ENCODE measurements at places on chromosomes 16 and 17. TPM values are rescaled to one million over a fixed set of nuclear protein-coding genes. Genes with fewer than 3 reads are reported as not detected.

GRCh38 chr17:57665128-57665527 is 80.0 kb downstream of the CCDC182 start:
- no peak overlapping the region for H3K4me3 ChIP-seq
- DNase-seq: no peak
- peaks cover 17% of the 10 kb centered on the region for H3K4me1 ChIP-seq
- H3K36me3 ChIP-seq: no peaks in the 10 kb centered on the region
- no peaks in the 10 kb centered on the region for H3K27me3 ChIP-seq

- H3K4me3 ChIP-seq: no peak overlapping the region
- DNase-seq: peak; percentile 7
- peaks cover 3% of the 10 kb centered on the region for H3K27me3 ChIP-seq
- no peak overlapping the region for H3K27ac ChIP-seq
- no peaks in the 10 kb centered on the region for H3K4me1 ChIP-seq
- no peaks in the 10 kb centered on the region for H3K36me3 ChIP-seq
These were observed 17.4 kb upstream of the NOS2 start for GRCh38 chr17:27817731-27818130.

GRCh38 chr17:2593821-2594721 is 617 bp downstream of the PAFAH1B1 start:
- peak overlapping the region; percentile 99 for H3K4me3 ChIP-seq
- peak; percentile 61 for DNase-seq
- H3K4me1 ChIP-seq: peaks cover 2% of the 10 kb centered on the region
- H3K27ac ChIP-seq: peak overlapping the region; percentile 99

DNA sequence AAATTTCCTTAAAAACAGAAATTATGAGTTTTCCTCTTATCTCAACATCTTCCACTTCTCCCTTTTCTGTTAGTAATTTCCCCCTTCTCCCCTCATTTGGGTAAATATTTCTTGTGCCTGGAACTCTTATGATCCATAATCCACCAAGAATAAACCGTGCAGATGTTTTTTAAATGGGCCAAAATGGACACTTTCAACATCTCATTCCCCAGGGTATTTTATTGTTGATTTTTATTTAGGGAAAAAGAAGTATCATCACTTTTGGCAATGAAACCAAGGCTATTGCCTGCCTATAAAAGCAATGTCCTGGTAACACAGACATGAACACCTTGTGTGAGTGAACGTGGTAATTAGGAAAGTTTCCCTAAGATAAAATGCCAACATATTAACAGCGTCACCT is 54.6 kb downstream of the IRX6 start:
- H3K4me1 ChIP-seq: no peaks in the 10 kb centered on the region
- H3K27ac ChIP-seq: no peak overlapping the region
- no peaks in the 10 kb centered on the region for H3K36me3 ChIP-seq
- H3K4me3 ChIP-seq: no peak overlapping the region
- no peaks in the 10 kb centered on the region for H3K27me3 ChIP-seq

DNA sequence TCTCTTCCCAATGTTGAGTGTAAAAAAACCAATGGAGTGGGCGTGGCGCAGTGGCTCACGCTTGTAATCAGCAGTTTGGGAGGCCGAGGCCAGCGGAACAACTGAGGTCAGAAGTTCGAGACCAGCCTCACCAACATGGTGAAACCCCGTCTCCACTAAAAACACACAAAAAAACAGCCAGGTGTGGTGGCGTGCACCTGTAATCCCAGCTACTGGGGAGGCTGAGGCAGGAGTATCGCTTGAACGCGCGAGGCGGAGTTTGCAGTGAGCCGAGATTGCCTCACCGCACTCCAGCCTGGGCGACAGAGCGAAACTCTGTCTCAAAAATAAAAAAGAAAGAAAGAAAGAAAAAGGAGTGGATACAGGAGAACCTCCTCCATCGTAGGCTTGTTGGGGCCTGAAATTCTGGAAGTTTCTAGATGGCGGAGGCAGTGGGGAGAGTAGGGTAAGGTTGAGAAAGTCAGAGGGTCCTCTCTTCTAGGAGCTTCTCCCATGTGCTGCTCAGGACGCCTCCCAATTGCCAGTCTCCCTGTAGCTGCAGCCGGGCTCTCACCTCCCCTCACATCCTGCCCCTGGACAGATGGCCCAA is 709 bp upstream of the ZNF764 start:
- peak overlapping the region; percentile 44 for H3K4me3 ChIP-seq
- H3K27me3 ChIP-seq: no peaks in the 10 kb centered on the region

GRCh38 chr16:75322740-75323139 is 71.3 kb upstream of the BCAR1 start:
- peak; percentile 64 for DNase-seq
- H3K27me3 ChIP-seq: no peaks in the 10 kb centered on the region
- H3K27ac ChIP-seq: no peak overlapping the region
- peaks cover 20% of the 10 kb centered on the region for H3K4me1 ChIP-seq
- no peak overlapping the region for H3K4me3 ChIP-seq

GRCh38 chr16:11621539-11621919 is 34.8 kb upstream of the LITAF start:
- H3K27ac ChIP-seq: peak overlapping the region; percentile 70
- no peak for DNase-seq
- H3K4me3 ChIP-seq: no peak overlapping the region
- H3K4me1 ChIP-seq: peaks cover 16% of the 10 kb centered on the region
- no peaks in the 10 kb centered on the region for H3K36me3 ChIP-seq

DNA sequence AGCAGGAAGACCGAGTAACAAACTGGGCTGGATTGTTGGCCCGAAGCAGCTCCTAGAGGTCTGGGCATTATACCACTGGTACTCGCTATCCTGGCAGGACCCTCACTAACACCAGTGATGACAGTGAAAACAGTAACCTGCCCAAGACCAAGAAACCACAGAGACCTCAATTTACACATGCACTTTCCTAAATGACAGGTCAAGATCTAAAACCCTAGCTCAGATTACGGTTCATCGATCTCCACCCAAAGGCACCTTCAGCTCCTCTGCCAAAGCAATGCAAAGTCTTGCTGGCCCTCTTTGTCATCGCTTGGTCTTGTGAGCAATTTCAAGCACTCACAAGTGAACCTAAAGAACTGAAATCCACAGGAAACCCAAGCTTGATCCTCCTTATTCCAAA is 1.5 kb downstream of the PIP4K2B start:
- peaks cover 21% of the 10 kb centered on the region for H3K36me3 ChIP-seq
- peak overlapping the region; percentile 61 for H3K4me3 ChIP-seq
- peak; percentile 18 for DNase-seq
- peak overlapping the region; percentile 30 for H3K27ac ChIP-seq

KRT32 gene
- total RNA-seq: not detected

DNA sequence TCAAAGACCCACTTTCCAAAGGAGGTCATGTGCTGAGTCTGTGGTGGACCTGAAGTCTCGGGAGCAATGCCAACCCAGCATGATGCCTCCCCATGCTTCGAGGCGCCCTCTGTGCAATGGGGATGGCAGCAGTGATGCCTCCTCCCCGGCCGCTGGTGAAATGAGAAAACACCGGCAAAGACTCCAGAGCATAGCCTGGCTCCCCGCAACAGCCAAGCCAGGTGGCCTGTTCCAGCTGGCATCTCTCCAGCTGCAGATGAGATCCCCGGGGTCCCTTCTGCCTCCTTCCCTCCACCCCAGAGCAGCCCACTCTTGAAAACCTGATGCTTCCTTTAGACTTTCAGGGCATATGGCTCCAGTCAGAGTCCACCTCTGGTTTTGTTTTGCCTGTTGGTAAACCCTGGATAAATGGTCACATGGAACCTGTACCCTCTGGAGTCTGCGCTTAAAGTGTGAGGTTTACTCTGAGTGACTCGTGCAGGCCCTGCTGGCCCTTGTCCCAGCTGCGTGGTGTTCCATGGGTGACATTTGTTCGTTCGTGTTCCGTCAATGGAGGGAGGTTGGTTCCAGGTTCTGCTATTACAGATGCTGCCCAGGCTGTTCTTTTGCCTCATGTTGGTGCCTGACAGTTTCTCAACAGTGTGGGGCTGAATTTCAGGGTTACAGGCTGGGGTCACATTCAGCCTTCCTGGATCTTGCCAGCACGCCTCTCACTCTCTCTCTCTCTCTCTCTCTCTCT is 181.8 kb upstream of the CIBAR2 start:
- DNase-seq: no peak
- peaks cover 3% of the 10 kb centered on the region for H3K4me1 ChIP-seq
- H3K27me3 ChIP-seq: no peaks in the 10 kb centered on the region
- no peak overlapping the region for H3K4me3 ChIP-seq
- H3K27ac ChIP-seq: no peak overlapping the region

DNA sequence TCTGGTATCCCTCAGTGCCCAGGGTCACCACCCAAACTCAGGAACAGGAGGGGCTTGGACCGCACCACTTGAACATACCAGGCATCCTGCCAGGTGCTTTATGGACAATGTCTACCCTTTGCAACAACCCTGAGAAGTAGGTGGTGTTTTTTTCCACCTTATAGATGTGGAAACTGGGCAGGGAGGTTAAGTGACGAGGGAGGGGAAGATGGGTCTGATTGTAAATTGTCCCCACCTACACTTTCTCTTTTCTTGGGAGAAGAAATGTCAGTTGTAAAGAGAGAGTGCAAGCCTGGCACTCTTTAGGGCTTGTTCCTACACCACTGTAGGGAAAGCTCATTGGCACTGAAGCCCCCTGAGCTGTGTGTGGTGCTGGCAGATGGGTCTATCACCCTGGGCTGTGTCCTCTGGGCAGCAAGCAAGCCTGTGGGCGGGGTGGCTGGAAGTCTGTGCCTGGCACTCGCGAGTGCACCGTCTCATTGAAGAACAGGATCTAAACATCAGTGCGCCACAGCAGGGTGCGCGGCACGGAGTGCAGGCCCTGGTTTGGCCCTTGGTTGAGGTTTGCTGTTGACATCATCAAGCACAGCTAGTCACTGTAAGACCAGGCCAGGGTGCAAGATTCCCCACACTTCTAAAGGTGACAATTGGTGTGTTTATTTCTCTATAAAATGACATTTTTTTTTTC is 15.1 kb downstream of the NOD2 start:
- no peak overlapping the region for H3K4me3 ChIP-seq
- H3K36me3 ChIP-seq: no peaks in the 10 kb centered on the region
- no peak for DNase-seq
- H3K27me3 ChIP-seq: no peaks in the 10 kb centered on the region
- no peak overlapping the region for H3K27ac ChIP-seq
